HCT116 (cell line): ENCODE measurements at places on chromosomes 3 and 15. TPM values are rescaled to one million over a fixed set of nuclear protein-coding genes. Genes with fewer than 3 reads are reported as not detected.

DNA sequence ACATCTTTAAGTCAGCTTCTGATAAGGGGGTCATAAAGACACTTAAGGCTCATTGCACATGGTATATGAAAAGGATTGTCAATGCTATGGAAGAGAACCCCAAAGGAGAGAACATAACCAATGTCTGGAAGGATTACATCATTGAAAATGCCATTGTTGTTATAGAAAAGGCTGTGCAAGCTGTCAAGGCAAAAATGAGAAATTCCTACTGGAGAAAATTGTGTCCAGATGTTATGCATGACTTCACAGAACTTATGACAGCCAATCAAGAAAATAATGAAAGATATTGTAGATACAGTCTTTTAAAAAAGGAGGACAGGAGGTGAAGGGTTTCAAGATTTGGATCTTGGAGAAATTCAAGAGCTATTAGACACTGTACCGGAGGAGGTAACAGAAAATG, 96.3 kb upstream of the MBNL1 start:
- no peak overlapping the region for H3K4me3 ChIP-seq
- H3K27me3 ChIP-seq: no peaks in the 10 kb centered on the region
- peaks cover 12% of the 10 kb centered on the region for H3K4me1 ChIP-seq
- H3K27ac ChIP-seq: no peak overlapping the region
- H3K36me3 ChIP-seq: no peaks in the 10 kb centered on the region
- no peak for DNase-seq

DNA sequence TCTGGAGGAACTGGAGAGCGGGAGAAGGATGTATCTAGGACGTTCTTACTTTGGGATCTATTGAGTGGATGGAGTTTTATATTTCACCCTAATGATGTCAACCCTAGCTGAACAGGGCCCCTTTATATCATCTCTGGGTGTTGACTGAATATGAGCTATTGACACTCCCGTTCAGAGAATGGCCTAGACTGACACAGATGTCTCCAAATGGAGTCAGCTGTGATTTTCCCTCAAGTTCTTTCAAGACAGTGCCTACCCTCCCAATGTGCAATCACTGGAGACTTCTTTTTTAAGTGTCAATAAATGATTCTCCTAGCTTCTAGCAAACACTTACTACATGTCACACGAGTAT, 63.8 kb downstream of the FRMD4B start:
- no peaks in the 10 kb centered on the region for H3K4me1 ChIP-seq
- H3K36me3 ChIP-seq: no peaks in the 10 kb centered on the region
- DNase-seq: no peak
- no peak overlapping the region for H3K4me3 ChIP-seq
- H3K27ac ChIP-seq: no peak overlapping the region

DNA sequence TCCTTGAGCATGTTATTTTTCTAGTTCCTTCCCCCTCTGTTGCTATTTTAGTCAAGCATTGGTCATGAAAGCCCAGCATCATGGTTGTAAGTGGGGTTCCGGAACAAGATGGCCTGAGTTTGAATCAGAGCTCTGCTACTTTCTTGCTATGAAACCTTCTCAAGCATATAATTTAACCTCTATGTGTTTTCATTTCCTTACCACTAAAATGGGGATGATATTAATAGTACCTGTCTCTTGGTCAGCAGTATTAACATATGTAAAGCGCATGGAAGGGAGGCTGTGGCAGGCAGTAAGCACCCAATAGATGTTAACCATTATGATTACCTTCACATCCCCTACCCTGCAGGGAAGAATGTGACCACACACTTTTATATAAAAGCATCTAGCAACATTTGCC, 14.3 kb upstream of the SPRED1 start:
- no peaks in the 10 kb centered on the region for H3K36me3 ChIP-seq
- no peak overlapping the region for H3K27ac ChIP-seq
- no peak overlapping the region for H3K4me3 ChIP-seq
- H3K4me1 ChIP-seq: no peaks in the 10 kb centered on the region
- no peak for DNase-seq

DNA sequence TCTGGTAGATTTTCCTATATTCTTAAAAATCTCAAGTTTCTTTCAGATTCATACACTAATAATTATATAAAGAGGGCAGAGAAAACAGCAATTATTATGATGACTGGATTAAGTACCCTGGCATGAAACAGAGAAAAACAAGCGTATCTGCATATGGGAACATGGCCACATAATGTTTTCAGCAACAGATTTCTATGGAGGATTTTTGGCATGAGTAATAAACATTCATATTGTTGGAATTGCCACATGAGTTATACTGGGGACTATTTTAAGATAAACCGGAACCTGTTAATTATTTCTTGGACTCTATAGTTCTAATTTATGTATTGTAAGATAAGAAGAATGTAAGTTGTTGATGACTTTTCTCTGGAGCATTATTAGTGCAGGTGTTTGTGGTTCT, 112.7 kb downstream of the OXSM start:
- no peaks in the 10 kb centered on the region for H3K4me1 ChIP-seq
- no peak overlapping the region for H3K4me3 ChIP-seq
- no peak overlapping the region for H3K27ac ChIP-seq
- H3K36me3 ChIP-seq: no peaks in the 10 kb centered on the region
- peaks cover 35% of the 10 kb centered on the region for H3K27me3 ChIP-seq

FAM107A gene
- total RNA-seq: not detected
